ENCODE measurements at places on chromosomes 2 and 18.

DNA sequence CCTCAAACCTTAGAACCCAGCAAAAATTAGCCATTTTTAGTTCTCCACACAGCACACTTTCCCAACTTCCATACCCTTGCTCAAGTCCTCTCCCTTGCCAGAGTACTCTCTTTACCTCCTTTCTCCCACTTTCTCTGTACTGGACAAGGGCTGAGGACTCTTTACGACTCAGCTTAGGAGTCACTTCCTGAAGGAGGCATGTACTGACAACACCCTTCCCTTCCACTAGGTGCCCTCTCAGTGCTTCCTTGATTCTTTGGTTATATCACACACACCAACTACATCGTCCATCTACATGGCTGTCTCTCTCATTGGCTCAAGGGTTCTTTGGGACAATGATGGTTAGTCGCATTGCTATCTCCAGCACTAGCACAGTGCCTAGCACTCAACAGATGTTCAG lies 5.2 kb upstream of the C18orf63 start:
- peak; percentile 14 for DNase-seq

- no peak for DNase-seq
Measured at GRCh38 chr2:149871091-149871885, 283.7 kb upstream of the MMADHC start.

DNA sequence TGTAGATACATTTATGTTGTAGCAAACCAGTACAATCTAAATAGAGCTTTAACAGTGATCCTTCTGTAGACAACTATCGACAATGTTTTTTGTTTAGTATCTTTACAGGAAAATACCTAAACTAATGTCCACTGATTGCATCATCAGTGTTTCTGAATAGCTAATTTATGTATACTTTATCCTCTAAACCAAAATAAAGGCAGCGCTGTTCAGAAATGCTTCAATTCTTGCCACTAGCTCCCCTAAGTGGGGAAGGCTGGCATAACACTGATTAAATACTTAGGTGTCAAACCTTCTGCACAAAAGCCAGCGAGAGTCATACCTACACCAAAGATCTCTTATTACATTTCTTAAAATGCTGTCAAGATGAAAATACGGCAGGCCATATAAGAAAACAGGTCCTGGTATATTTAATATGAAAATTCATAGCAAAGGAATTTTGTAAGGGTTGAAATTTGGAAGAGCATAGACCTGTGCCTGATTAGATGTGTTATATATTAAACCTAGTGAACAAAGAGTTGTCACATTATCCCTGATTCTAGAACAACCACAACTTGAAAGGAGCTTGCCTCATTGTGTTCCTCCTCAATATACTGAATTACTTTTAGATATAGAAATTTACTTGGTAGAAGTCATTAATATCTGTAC lies 1693.4 kb upstream of the SLC39A10 start:
- DNase-seq: no peak

GRCh38 chr18:68769461-68769860 lies 28.4 kb upstream of the CCDC102B start:
- no peak for DNase-seq

DNA sequence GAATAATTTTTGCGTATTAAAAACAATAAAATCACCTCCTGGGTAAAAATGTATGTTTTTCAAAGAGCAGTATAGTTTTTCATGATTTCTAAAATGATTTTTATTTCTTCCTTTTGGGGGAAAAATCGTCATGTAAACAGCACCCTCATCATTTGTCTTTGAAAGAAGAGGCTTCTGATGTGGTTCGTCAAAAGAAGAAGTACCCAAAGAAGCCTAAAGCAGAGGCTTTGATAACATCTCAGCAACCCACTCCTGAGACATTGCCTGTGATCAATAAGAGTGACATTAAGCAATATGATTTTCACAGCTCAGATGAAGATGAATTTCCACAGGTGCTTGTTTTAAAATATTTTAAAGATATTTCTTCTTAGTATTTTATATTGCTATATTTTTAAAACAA lies 110.2 kb upstream of the KIF5C start:
- DNase-seq: peak; percentile 15

- DNase-seq: no peak
Measured at GRCh38 chr18:44119607-44120006, 561.1 kb upstream of the SETBP1 start.

DNA sequence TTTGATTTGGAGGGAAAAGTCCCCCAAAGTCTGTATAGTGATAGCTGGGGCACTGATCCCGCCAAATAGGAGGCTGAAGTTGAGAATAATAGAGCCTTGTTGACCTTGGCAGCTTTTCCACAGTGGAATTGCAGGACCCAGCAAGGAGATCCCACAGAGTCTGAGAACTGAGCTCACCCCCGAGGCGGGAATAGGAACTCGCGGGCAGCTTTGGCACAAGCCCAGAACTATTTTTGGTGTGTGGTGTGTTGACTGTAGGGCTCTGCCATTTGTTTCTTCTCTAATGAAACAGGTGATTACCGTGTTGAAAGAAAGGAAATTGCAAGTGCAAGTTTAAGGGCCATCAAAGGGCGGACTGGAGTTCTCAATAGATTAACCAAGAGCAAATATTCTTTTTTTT lies 34.0 kb downstream of the SH3RF3 start:
- DNase-seq: no peak

GRCh38 chr2:79585701-79586433 lies 73.0 kb downstream of the CTNNA2 start:
- no peak for DNase-seq

DNA sequence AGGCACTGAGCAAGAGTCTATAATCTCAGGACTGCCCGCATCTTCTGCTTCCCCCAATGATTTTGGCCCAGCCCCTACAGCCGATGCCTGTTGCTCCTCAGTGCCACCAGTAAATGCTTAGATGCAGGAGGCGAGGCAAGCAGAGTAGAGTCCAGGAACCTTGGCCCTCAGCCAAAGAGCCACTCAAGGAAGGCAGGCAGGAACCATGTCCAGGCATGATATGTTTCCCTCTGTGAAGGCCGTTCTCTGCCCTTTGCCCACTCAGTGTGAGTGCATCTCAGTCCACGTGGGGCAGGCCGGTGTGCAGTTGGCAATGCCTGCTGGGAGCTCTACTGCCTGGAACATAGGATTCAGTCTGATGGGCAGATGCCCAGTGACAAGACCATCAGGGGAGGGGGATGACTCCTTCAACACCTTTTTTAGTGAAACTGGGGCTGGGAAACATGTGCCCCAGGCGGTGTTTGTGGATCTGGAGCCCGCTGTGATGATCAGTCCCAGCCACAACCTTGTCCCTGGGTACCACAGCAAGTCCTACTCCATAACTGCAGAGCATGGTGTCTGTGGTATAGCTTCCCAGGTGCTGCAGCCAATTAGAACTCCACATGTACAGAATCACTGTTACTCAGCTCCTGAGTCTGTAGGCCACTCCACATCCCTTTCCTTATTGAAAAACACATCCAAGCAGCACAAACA lies 9.7 kb upstream of the DNAJB2 start:
- no peak for DNase-seq

- DNase-seq: no peak
Measured at GRCh38 chr18:35343488-35343935, 708 bp downstream of the ZNF24 start.

DNA sequence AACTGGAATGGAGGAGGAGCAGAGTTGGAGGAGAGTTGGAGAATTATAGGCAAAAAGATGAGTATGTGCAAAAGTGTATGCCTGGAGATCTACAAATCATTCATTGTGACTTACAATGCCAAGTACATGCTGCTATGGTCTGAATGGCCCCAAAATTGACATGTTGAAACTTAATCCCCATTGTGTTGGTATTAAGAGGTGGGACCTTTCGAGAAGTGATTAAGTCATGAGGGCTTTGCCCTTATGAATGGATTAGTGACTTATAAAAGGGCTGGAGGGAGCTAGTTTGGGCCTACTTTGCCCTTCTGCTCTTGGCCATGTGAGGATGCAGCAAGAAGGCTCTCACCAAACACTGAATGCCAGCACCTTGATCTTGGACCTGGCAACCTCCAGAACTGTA lies 6.3 kb upstream of the RBMS1 start:
- DNase-seq: no peak

DNA sequence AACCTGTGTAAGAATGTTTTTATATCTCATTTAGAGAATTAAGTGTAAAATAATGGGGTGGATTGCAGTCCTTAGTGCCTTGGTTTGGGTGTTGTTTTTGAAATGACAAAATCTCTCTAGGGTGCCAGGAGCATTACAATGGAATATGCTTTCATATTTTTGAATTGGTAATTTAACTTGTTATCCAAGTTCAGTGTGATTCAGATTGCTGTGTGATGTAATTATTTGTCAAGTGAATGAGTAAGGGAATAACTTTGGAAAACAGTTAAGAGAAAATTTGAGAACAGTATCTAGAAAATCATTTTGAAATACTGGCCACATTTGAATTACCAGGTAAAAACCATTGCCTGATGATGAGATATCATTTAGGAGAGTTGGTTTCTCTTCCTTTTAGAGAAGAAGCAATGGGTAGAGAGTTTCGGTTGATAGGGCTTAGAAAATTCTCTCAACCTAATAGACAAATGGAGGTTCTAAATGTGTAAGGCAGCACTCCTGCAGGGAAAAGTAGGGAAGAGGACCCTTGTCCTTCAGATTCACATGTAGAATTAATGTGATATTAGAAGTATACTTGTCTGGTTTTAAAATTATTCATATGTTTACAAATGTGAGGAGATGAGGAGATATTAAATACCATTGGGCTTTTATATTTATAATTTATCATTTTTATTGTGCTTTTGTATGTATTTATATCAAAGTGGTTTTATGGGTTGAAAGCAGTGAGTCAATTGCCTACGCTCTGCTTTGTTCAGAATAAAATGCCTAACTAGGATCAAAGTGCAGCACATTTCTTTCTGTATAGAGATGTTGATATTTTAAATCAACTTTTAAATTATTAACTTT lies 124.8 kb downstream of the PHLPP1 start:
- no peak for DNase-seq

GRCh38 chr2:71884303-71885042 lies 263.2 kb downstream of the CYP26B1 start:
- DNase-seq: no peak

GRCh38 chr2:3151153-3151918 lies 226.3 kb downstream of the EIPR1 start:
- no peak for DNase-seq

DNA sequence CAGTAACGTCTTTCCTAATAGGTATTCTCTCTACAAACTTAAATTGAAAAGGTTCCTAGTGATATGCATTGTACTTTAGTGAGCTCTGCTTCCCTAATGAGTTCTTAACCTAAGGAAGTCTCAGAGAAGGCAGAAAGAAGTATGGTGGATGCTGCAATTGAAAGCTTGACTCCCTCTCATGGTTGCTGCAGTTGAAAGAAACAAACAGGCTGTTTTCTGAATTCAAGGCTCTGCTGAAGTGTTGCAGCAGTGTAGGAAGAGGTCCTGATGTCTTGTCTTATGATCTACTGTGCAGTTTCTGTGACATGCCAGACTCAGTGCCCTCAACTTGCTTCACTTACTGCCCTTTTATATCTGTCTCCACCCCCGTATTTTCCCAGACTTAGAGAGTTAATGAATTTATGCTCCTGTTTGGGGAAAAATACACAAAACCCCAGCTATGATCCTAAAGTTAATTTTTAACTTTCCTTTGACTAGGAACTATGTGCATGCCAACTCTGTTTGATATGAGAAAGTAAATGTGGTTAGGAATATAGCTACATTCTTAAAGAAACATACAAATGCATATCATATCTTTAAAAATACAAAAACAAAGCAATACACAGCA lies 655.3 kb upstream of the FAM98A start:
- DNase-seq: no peak

GRCh38 chr2:10494351-10495066 lies 46.4 kb upstream of the ODC1 start:
- no peak for DNase-seq

DNA sequence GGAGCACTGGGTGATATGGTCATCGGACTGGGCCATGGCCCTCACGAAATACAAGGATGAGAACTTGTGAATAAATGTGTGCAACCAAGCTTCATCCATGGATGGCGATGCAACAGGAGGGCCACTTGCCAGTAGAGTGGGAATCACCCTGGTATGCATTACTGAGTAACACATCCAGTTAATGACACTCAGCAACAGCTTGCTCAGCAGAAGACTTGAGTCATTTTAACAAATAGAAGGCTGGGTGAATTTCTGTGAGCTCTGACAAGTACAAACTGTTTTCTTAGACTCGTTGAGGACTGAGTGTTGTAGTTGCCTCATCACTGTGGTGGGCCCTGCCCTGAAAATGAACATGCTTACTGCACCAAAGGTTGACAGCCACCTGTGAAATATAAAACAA lies 221.6 kb downstream of the NCKAP5 start:
- DNase-seq: no peak

Data from CD4-positive, alpha-beta T cell treated with Interleukin-10 for 1 hour (primary cell).